RWPE2 (cell line): ENCODE measurements at places on chromosomes 5 and 9.

- H3K4me1 ChIP-seq = no peaks in the 10 kb centered on the region
- H3K27me3 ChIP-seq = no peaks in the 10 kb centered on the region
- no peak overlapping the region for H3K4me3 ChIP-seq
- no peak for DNase-seq
- H3K27ac ChIP-seq = no peak overlapping the region
- peaks cover 18% of the 10 kb centered on the region for H3K36me3 ChIP-seq
These were observed 143.3 kb downstream of the CDC42SE2 start for GRCh38 chr5:131406975-131407638.

- no peaks in the 10 kb centered on the region for H3K4me1 ChIP-seq
- DNase-seq = no peak
- no peak overlapping the region for H3K4me3 ChIP-seq
These were observed 446.7 kb downstream of the IRX1 start for GRCh38 chr5:4042311-4042710.

GRCh38 chr9:127781806-127782205 lies 3.3 kb upstream of the SH2D3C start:
- no peaks in the 10 kb centered on the region for H3K27me3 ChIP-seq
- no peak overlapping the region for H3K27ac ChIP-seq
- no peak overlapping the region for H3K4me3 ChIP-seq
- no peak for DNase-seq
- peaks cover 3% of the 10 kb centered on the region for H3K36me3 ChIP-seq

- no peaks in the 10 kb centered on the region for H3K27me3 ChIP-seq
- H3K27ac ChIP-seq = no peak overlapping the region
- H3K4me1 ChIP-seq = no peaks in the 10 kb centered on the region
- H3K36me3 ChIP-seq = no peaks in the 10 kb centered on the region
These were observed 191.6 kb downstream of the TRIM36 start for GRCh38 chr5:114977979-114978573.

DNA sequence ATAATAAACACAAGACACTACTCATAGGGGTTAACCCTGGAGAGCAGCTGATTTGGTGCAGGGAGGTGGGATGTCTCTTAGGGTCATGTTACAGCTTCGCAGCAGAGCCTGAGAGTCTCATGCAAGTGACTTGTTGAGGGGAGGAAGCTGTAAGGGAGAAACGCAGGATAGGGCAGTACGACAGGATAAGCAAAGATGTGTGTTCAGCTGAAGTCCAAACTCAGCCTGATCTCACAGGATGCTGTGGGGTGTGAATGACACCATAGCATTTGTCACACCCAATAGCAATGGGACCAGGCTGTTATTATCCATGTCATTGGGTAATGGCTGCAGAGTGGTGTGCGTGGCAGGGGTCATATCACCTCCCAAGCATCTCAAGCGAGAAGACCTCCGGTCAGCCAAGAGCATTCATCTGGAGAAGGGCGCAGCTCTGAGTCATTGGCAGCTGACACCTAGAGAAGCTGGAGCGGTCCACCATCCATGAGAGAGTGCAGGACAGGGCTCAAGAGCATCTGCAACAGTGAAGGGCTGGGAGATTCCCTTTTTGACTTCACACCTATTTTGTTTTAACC lies 49.2 kb upstream of the RPL26L1 start:
- peaks cover 52% of the 10 kb centered on the region for H3K36me3 ChIP-seq
- H3K4me3 ChIP-seq = no peak overlapping the region
- DNase-seq = no peak
- peaks cover 18% of the 10 kb centered on the region for H3K4me1 ChIP-seq

DNA sequence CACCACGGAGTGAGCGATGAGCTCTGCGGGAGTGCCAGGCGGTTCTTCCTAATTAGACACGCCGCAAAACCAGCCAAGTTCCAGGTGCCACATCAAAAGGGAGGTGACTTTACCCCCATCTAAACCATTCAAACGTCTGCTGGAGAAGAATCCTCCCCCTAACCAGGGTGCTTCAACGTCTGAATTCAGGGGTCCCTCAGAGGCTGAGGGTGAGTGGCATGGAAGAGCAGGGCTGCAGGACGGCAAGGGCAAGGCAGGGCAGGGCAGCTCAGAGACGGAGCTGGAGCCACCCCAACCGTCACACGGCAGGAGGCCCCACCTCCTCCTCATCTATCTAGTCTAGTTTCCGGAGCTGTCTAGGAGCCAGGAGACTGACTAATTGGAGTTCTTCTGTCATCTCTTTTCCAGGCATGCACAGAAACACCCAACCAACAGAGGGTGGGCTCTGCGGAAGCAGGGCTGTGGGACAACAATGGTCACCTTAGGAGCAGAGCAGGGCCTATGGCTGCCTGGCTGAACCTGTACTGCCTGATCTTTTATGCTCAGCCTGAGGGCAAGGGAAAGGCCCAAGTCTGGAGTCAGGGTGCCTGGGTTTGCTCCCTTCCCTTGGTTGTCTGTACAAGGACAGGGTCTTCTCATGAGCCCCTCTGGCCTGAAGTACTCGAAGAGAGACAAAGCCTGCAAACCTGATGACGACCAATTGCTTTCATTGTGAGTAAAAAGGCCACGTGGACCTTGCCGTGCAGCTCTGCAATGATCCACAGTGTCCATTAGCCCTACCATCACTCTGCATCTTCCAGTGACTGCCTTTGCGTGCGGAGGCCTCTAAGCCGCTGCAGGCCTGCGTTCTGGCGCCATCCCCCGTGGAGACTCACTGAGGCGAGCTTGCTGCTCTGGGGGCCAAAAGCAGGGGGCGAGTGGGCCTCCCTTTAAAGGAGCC lies 81.0 kb upstream of the SLC25A51 start:
- peaks cover 23% of the 10 kb centered on the region for H3K36me3 ChIP-seq
- no peaks in the 10 kb centered on the region for H3K27me3 ChIP-seq
- peak overlapping the region; percentile 58 for H3K27ac ChIP-seq
- no peak overlapping the region for H3K4me3 ChIP-seq
- DNase-seq = peak; percentile 48

- no peak overlapping the region for H3K4me3 ChIP-seq
- no peak overlapping the region for H3K27ac ChIP-seq
- H3K36me3 ChIP-seq = peaks cover 3% of the 10 kb centered on the region; the same call in 1 of the 2 replicates
- H3K4me1 ChIP-seq = peaks cover 19% of the 10 kb centered on the region
- H3K27me3 ChIP-seq = no peaks in the 10 kb centered on the region
These were observed 54.6 kb upstream of the ELL2 start for GRCh38 chr5:96016216-96016615.
